ENCODE measurements at places on chromosomes 1 and 21.

GRCh38 chr1:159187033-159187432 lies 15.6 kb downstream of the CADM3 start:
- peak; percentile 2 for DNase-seq

GRCh38 chr1:24793447-24794129 lies 48.3 kb downstream of the CLIC4 start:
- no peak for DNase-seq

DNA sequence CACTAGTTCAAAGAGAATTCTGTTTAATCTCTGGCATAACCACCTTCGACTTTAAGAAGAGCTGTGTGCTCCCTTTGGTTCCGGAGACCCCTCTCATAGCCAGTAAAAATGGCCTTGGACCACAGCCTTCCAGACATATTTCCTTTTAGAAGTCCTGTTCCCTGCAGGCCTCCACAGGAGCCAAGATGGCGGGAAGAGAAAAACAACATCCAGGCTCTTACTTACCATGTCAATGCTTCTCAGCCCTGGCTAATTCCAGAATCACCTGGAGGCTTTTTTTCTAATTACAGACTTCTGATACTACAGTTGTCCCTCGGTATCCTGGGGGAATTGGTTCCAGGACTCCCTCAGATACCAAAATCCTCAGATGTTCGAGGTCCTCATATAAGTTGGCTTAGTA lies 362.5 kb downstream of the PBX1 start:
- no peak for DNase-seq

GRCh38 chr1:5595531-5596170 lies 396.6 kb downstream of the NPHP4 start:
- DNase-seq, result no peak

DNA sequence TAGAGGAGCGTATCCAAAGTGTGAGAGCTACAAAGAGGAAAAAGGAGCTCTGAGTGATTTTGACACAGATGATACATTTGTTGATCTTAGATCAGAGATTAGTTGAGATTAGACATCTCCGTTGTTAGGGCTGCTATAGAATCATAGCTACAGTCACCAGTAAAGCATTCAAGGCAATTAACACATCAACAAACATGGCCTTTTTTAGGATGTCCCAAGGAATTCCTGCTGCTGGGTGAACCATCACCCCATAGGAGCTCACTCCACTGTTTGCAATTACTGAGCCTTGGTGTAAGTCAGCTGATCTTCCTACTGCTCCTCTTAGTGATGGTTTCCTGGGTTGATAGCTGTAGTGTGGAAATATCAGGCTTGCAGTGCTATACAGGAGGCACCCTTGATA lies 6.7 kb upstream of the RSRP1 start:
- DNase-seq, result no peak

DNA sequence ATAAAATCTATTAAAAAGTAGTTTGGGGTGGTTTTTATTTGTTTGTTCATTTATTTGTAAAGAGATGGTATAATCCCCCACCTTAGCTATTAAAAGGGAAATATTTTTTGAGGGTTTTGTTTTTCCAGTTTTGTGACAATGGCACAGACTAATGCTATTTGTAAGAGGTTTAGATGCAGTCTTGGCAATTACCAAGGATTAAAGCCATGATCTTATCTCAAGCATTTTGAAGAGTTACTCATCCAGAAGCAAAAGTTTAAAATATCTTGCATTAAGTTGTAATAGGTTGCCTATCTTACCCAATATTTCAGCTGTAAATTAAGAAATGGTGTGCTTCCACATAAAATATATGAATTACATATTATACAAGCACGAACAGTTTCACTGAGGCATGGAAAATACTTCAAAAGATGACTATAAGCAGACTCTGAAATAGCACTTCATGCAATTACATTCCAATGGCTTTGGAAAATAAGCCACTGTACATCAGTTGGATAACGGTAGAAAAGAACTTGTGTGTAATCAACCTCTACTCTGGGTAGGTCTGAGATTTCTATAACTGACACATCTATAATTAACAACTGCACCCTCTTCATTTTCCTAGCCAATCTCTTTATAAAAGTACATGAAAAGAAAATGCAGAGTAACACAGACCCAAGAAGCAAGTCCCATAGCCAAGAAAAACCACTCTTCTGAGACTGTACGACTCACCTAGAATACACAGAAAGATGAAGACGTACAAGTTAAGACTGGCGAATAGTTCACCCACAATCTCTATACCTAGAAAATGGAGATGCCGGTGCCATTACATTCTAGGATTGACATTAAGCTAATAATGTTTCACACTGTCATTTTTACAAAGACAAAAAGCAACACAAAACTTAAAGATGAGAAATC lies 95.2 kb downstream of the PTPN14 start:
- no peak for DNase-seq

All from NCI-H1105 (cell line).